ENCODE measurements at places on chromosomes 7 and 10.

GRCh38 chr10:44956717-44957706 is 2.6 kb upstream of the RASSF4 start:
- DNase-seq, result no peak

DNA sequence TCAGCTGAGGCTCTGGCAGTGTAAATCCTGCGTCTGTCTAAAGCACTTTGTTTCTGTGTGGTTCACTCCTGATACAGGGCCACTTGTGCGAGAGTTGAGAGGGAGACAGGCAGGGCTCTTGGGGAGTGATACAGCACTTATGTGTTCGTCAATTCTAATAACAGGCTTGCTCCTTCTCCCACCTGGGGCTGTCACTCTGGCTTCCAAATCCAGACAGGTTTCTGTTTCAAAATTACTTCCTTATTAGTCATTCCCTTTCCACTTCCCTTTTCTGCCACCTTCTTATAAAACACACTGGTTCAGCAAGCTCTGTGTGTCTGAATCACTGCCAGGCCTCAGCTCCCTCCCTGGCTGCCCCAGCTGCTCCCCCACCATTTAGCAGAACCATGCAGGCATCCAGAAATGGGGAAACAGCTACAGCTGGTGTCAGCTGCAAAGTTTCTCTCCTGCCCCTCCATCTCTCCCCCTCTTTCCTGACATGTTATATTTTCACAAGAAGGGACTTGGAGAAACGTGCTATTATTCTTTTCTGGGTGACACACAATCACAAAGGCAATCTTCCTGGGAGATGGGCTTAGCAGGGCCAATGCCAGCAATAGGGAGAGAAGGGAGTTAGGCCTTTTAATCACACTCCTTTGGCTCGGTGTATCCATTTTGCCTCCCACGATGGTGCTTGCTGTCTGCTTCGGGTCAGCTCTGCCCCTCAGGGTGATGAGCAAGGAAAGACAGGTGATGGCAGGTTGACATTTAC is 58.4 kb upstream of the ZNRF2 start:
- no peak for DNase-seq

DNA sequence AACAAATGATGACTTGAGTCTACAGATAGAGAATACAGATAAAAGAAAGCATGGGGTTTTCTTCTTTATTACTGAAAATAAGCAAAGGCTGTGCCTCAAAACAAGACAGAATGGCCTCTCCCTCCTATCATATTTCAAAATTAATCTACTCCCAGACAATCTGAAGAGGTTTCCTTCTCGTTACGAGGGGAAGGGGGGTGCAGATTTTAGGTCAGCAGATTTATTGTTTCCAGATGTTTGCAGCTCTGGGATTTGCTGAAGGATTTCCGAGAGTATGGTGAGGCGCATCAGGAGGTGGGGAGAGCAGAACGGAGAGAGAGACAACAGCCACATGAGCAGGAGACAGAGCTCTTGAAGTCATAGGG is 89.8 kb downstream of the KIAA1549 start:
- no peak for DNase-seq

- DNase-seq, result no peak
Observed at GRCh38 chr7:120114626-120115025, 158.3 kb upstream of the KCND2 start.

GRCh38 chr10:99832439-99832838 is 50.0 kb downstream of the ABCC2 start:
- DNase-seq, result no peak

DNA sequence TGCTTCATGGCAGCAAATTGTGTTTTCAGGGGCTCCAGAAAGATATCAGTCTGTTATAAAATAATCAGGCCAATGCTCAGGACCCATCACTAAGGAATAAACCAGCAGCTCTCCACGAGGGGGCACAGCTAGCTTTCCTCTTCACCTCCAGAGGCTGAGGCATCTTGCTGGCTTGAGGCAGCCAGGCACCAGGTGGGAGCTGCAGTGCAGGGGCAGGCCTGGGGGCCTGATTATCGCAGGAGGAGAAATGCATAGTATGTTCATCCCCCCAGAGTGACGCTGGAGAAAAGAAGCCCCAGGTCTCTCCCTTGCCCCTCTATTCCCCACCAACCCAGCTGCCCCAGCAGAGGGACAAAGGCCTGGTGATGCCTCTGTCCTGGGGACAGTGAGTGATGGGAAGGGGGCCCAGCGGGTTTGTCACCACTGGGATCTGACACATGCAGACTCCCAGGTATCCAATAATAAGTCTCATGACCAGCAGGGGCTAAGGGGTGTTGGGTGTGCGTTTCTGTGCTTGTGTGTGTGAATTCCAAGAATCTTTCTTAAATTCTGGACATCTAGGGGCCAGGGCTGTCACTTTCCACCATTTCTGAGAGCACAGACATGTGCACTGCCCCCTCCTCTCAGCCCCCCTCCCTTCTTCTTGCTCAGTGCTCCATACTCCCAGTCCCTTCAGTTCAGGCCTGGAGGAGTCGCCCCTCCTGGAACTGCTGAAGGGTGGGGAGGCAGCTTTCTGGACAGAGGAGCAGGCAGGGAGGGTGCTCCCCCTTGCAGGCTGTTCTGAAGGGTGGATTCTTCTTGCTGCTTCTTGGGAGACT is 128.1 kb upstream of the FAM20C start:
- DNase-seq, result no peak

DNA sequence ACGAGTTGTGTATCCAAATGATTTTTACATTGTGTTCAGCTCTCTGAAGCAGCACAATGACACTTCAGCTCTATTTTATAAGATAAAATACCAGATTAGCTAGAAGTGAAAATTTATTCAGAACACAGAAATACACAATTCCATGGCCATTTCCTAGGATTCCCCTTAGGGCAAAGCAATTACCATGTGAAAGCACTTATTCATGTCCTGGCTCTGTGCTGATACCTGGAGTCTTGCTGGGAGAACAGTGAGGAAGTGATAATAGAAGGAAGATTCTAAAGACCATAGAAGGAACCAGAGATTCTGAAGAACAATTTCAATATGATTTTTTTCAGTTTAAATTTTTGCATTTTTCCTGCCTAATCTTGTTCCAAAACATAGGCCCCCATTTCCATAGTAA is 657.4 kb upstream of the ZWINT start:
- DNase-seq, result no peak

DNA sequence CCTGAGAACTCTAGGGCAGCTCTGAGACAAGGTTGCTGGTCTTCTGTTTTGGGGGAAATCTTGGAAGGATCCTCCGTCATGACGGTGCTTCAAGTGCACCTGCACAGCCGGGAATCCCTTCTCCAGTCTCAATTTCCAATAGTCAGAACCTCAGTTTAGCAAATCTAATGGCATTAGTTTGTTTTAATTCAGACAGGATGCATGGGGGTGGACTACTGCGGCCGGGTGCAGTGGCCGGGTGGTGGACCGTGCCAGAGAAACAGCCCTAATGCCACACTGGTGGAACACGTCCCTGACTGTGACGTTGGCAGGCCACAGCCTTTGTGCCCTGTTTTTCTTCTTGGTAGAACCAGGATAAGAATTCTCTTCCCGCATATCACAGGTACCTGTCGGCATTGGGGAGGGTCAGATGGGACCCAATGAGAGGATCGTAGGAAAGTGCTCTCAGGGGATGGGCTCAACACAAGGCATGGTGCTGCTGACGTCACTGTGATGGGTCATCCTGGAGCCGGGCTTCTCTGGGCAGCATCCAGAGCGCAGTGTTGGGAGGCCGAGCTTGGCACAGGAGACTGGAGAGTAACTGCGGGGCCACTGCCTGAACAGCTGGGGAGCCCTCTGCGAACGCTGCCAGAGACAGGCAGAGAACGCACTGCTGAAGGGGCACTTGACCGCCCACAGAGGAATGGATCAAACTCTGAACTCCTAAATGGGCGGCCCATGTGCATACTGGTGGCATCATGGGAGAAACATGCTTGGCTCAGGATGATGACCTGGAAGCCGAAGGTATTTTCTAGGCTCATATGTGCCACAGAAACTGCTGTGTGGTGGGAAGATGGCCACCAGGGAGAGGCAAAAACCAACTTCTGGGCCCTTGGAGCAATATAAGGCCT is 313.8 kb upstream of the SHH start:
- no peak for DNase-seq

GRCh38 chr10:64374346-64374745 is 853.1 kb downstream of the REEP3 start:
- DNase-seq, result no peak

GRCh38 chr7:2908103-2908683 is 64.1 kb upstream of the GNA12 start:
- DNase-seq, result no peak

DNA sequence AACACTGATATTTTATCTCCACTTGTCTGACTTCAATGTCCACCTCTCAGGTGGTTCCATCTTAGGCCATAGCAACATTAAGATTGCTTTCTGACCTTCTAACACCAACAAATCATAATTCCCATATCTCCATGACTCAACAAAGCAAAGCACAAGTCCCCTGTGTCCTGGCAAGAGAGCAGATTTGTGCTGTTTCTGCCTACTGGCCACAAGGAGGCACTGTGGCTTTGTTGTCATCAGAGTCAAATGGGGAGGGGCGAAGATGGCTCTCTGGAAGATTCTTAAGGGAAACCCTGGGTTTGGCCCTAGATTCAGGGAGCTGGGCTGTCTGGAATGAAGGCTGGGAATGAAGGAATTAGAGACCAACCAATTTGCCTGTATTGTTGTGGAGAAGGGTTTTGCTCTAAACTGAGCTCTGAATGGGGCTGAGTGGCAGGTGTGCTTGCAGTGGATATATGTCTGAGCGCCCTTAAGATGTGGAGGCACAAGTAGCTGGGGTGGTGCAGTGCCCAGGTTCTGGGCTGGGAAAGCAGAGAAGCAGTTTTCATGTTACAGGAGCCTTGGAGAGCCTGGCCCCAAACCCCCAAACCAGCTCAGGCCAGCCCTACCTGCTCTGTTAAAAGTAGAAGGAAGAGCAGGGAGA is 154.8 kb upstream of the PRSS58 start:
- peak; percentile 9 for DNase-seq

DNA sequence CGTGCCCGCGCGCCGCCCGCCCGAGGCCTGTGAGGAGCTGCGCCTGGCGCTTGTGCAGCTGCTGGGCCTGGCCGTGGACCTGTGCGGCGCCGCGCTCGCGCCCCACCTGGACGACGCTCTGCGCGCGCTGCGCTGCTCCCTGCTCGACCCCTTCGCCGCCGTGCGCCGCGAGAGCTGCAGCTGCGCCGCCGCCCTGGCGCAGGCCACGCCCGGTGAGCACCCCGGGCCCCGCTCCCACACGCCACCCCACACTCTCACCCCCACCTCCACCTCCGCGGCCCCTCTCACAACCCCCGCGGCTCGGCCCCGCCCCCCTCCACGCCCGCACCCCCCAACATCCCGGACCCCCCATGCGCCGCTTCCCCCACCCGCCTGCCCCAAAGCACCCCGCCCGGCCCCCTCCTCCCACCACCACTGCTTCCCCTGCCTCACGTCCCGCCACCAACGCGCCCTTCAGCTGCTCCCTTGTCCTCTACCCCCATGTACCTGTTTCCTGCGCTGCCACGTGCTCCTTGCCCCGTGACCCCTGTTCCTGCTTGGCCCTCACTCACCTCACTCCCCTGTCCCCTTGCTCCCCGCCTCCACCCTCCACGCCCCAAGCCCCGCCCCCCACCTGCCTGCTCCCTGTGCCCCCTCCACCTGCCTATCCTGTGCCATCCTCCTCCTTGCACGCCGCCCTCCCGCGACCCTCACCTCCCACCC is at the start of gene PRKAR1B:
TSS of gene PRKAR1B (minus strand) at position 178 of the 702 bp plus-strand sequence. CDS start 15,776 bp downstream, outside the sequence.
- peak; percentile 56 for DNase-seq

DNA sequence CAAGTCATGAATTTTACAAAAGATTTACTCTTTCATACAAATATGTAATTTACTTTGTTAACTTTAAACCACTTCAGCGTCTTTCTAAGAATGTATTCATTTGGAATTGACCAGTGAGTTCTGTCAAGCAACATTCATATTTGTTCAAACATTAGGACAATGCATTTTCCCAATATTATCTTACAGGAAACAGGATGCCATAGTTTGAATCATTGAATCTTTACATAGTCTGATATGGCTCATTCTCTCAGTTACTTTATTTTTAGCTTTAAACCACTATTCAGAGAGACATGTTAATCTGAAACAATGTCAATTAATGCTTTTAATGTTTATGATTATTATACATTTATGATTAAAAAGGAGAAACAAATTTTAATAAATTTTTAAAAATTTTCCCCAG is 21.1 kb upstream of the MEOX2 start:
- no peak for DNase-seq

DNA sequence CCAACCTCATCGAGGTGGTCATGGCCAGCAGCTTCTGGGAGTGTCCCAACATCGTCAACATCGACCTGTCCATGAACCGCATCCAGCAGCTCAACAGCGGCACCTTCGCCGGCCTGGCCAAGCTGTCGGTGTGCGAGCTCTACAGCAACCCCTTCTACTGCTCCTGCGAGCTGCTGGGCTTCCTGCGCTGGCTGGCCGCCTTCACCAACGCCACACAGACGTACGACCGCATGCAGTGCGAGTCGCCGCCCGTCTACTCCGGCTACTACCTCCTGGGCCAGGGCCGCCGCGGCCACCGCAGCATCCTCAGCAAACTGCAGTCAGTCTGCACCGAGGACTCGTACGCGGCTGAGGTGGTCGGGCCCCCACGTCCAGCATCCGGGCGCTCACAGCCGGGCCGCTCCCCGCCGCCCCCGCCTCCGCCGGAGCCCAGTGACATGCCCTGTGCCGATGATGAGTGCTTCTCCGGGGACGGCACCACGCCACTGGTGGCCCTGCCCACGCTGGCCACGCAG is 75.0 kb downstream of the ELFN1 start:
- no peak for DNase-seq

DNA sequence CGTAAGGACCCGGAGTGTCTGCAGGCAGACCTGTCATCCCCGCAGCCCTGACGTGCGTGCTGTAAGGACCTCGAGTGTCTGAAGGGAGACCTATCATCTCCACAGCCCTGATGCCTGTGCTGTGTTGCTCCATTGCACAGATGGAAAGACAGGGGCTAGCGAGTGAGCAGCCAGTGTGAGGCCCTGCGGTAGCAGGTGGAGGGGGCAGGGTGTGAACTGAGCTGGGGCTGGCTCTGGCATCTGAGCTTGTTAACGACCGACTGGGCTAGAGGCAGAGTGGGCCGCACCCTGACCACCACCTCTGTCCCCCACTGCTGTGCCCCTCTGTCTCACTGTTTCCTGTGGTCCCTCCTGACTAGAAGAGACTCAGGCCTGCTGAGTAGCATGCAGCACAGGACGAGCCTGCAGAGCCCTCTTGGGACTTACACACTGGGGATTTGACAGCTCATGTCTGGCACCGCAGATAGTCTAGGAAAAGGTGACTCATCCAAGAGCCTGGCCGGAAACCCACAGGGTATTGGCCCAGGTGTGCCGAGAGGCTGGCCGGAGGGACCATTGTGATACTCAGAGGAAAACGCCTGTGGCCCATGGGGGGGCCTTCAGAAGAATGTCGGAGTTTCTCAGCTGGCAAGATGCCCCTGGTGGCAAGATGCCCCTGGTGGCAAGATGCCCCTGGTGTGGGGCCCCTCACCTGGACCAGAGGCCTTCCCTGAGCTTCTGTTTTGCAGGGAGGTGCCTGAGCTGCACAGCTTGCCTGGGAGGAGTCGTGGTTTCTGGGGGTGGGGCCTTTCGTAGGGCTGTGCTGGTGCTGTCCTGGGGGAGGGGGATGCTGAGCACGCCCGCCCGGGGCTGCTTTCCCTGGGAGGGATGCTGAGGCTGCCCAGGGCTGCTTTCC is 34.3 kb downstream of the INPP5A start:
- DNase-seq, result peak; percentile 34

GRCh38 chr7:52017802-52018679 is 701.4 kb upstream of the COBL start:
- no peak for DNase-seq

- DNase-seq, result no peak
Observed at GRCh38 chr10:86391986-86392722, 25.6 kb upstream of the GRID1 start.
